ENCODE measurements at places on chromosomes 13 and 19.

- DNase-seq = no peak
Measured at GRCh38 chr13:96072392-96072791, 17.5 kb upstream of the HS6ST3 start.

- no peak for DNase-seq
Measured at GRCh38 chr19:27660428-27660827, 1552.5 kb downstream of the UQCRFS1 start.

DNA sequence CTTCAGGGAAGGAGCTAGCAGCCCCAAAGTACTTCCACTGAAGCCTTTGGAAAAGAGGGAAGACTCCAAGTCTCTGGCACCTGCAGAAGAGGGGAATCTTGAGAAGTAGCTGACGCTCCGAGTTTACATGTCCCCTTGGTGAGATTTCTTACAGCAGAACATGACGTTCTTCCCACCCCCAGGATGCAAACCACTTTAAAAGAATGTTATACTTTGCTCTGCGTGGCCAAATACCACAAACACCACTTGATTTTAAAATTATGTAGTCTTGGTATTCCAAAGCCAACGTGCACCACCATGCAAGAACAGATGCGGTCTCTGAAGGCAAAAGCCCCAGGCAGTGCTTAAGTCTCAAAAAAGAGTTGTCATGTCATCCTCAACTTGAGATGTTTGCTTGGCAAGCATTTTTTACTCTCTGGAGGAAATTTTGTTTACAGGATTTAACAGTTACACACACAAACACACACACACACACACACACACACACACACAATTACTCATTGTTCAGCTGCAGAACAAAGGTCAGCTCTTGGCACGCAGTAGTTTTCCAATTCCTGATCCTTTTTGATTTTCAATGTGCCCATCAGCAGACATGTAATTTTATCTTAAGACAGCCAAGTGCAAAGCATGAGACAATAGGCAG is 106.1 kb downstream of the RGCC start:
- no peak for DNase-seq

- DNase-seq = no peak
Measured at GRCh38 chr19:41324921-41325639, 15.1 kb downstream of the CCDC97 start.

Measured in activated CD4-positive, alpha-beta T cell treated with anti-CD3 and anti-CD28 coated beads for 48 hours (primary cell).